Cardiac fibroblast (primary cell): ENCODE measurements at places on chromosomes 6 and 20.

- no peak for DNase-seq
These were observed 105.1 kb downstream of the EDN3 start for GRCh38 chr20:59405226-59406200.

DNA sequence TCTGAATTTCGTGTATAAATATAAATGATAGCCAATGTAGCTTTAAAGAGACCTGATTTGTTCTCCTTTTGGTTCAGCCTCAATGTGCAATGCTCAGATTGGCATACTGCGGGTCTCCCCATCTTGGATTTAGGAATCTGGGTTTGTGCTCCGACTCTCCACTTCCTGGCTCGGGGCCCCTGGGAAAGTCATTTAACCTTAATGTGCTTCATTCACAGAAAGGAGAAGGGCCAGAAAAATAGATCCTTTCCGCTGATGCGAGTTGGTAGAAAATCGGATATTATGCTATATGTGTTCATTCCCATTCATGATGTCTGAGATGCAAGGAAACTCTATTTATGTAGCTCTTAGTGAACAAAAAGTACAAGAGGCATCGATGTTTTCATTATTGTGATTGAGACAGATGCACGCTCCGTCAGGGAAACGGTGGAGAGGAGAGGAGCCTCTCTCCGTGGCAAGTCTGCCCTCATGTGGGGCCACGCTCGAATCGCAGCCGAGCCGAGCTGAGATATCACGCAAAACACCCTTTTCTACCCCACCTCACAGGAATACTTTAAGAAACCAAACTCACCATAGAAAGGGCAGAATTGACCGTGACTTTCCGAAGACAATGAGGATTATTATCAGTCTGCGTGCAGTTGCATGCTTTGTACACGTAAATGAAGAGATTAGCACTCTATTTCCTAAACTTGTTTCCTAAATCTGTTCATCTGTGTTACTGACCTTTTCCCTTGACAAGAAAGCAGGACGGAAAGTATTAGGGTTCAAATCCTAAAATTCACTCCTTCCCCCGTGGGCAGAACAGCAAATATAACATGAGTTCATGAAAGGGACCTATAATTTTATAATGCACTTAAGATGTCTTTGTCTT is 136.6 kb downstream of the COL9A1 start:
- DNase-seq = peak; percentile 49

- DNase-seq = no peak
These were observed 217.6 kb upstream of the SNX9 start for GRCh38 chr6:157605484-157605883.

DNA sequence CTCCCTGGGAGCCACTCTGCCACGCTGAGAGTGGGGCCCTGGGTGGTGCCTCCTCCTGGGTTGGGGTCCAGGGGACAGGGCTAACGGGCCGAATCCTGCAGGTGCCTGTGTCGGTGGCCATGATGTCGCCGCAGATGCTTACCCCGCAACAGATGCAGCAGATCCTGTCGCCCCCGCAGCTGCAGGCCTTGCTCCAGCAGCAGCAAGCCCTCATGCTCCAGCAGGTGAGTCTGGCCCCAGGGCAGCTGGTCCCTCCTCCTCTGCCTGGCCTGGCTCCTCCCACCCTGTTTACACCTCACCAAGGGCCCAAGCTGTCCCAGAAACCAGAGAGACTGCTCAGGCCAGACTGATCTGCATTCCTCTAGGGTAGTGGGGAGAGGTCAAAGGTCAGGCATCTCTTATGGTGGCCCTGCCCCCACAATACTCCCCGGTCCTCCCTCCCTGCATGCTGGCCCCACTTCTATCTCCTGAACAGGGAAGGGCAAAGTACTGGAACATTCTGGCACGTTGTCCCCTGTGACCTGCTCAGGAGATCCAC is 38.6 kb downstream of the FOXP4 start:
- DNase-seq = no peak
